ENCODE measurements at places on chromosomes 12 and 14. TPM values are rescaled to one million over a fixed set of nuclear protein-coding genes. Genes with fewer than 3 reads are reported as not detected.

RASAL1 gene
- 0.10 TPM for total RNA-seq

DNA sequence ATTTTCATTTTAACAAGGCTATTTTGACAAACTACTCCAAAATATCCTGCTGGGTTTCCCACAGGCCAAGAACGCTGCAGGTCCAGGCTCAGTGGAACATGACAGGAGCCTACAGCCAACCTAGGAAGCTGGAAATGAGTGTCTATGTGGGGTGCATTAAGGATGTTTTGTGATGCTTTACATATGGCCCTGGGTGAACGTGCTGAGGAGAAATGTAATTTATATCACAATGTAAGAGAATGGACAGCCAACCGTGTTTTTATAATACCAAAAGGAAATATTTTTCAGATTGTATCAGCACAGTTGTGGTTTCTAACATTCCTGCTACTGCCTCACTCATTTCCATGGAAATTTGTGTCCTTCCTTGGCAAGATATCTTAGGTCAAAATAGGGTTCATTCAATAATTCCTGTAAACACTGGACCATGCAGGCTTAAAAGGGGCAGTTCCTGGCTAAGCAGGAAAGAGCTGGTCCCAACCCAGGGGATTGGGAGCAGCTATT is 51.5 kb downstream of the ST8SIA1 start:
- H3K4me3 ChIP-seq, result no peak overlapping the region
- DNase-seq, result no peak
- peaks cover 15% of the 10 kb centered on the region for H3K4me1 ChIP-seq
- H3K27me3 ChIP-seq, result no peaks in the 10 kb centered on the region
- no peaks in the 10 kb centered on the region for H3K36me3 ChIP-seq
- no peak overlapping the region for H3K27ac ChIP-seq

SERPINA9 gene
- not detected for total RNA-seq

DNA sequence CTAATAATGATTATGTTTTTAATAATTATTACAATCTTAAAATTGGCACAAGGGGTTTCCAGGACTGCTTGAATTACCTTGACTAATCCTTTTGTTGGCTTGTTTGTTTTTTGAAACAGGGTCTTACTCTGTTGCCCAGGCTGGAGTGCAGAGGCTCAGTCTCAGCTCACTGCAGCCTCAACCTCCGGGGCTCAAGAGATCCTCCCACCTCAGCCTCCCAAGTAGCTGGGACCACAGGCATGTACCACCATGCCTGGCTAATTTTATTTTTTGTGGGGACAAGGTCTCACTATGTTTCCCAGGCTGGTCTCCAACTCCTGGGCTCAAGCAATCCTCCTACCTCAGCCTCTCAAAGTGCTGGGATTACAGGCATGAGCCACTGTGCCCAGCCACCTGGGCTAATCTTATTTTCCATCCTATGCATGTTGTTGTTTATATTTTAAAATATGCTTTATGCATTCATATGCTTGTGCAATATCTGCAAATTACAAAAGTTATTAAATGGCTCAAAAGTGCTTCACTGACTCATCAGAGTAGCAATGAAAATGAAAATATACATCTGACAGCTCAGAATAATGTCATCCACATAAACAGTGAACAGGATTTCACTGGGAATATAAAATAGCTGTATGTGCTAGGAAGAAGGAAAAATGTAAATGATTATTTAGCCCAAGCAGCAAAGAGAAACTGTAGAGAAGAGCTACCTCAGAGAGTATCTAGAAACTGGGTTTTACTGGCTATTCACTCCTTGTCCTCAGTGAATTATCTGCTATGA is 24.8 kb upstream of the PLEKHG6 start:
- H3K4me1 ChIP-seq, result no peaks in the 10 kb centered on the region
- DNase-seq, result no peak
- H3K27ac ChIP-seq, result no peak overlapping the region
- H3K36me3 ChIP-seq, result no peaks in the 10 kb centered on the region
- no peak overlapping the region for H3K4me3 ChIP-seq
- peaks cover 20% of the 10 kb centered on the region for H3K27me3 ChIP-seq

- peaks cover 2% of the 10 kb centered on the region for H3K27me3 ChIP-seq
- no peaks in the 10 kb centered on the region for H3K36me3 ChIP-seq
- no peak for DNase-seq
- no peak overlapping the region for H3K4me3 ChIP-seq
These were observed 93.0 kb downstream of the SLC41A2 start for GRCh38 chr12:104865080-104865479.

GRCh38 chr14:43855556-43855955 is 651.5 kb downstream of the FSCB start:
- no peak for DNase-seq
- H3K4me1 ChIP-seq, result no peaks in the 10 kb centered on the region
- no peak overlapping the region for H3K27ac ChIP-seq
- H3K27me3 ChIP-seq, result no peaks in the 10 kb centered on the region
- H3K36me3 ChIP-seq, result no peaks in the 10 kb centered on the region

DNA sequence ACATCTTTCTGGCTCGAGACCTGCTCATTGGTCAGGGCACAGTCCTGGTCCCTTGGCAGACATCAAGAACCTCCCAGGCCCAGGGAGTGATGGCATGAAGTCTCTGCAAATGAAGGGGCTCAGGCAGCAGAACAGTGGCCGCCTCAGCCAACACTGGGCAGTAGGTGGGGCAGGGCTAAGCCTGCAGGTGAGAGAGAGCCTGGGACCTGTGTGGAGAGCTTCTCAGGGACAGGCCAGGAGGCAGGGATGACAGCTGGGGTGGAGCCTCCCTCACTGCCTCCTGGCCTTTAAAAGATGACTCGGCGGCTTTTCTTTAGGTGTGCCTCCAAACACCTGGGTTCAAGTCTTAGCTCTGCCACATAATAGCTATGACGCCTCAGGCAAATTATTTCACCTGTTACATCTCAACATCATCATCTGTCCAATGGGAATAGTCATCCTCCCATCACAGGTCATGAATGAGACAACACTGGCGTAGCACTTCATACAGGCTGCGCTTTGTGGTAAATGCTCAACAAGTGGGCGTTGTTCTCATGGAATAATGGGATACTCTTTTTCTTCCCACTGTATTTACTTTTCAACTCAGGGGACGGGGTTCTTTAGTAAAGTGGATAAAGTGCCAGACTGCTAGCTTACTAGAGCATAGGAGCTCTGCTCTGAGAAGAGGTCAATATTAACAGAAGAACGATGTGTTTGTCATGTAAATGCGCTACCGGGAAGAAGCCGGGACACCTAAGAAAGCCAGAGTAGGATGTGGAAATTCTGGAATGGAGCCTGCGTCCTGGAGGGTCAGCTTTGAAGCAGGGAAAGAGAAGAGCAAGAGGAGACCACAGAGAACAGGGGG is 277.4 kb downstream of the FOXN3 start:
- no peaks in the 10 kb centered on the region for H3K4me1 ChIP-seq
- H3K36me3 ChIP-seq, result no peaks in the 10 kb centered on the region
- no peak for DNase-seq
- no peak overlapping the region for H3K4me3 ChIP-seq
- H3K27ac ChIP-seq, result no peak overlapping the region

DNA sequence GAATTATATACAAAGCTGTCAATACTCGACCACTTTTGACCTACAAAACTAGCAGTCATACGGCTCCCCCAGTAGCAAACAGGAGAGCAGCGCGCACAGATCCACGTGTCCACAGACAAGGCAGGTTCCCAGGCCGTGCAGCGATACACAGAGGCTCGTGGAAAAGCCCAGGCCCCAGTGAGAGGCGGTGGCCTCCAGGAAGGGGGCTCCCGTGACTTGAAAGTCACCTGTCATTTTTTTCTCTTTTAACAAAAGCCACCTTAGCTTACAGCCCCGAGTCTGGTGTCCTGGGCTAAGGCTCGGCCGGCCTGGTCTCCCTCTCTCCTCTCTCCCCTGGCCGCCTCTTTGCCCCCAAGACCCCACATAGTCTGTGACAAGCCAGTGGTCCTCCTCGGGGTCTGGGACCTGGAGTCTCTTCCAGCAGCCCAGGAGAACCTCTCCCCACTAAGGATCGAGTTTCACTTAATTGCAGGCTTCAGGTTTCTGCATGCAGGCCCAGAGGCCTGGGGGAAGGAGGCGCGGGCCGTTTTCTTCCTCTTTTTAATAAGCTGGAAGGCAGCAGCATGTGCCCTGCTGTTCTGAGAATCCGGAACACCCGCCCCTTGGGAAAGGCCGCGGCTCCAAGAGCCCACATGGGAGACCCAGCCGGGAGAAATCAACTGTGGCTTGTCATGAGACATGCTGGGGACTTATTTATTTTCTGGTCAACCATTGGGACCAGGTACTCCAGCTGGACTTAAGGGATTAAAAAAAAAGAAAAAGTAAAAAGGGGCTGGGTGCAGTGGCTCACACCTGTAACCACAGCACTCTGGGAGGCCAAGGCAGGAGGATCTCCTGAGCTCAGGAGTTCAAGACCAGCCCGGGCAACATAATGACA is 15.9 kb downstream of the NCOR2 start:
- H3K4me1 ChIP-seq, result peaks cover 28% of the 10 kb centered on the region
- no peaks in the 10 kb centered on the region for H3K27me3 ChIP-seq
- H3K27ac ChIP-seq, result no peak overlapping the region
- H3K36me3 ChIP-seq, result no peaks in the 10 kb centered on the region

GRCh38 chr12:52585066-52585465 is 11.4 kb upstream of the KRT74 start:
- DNase-seq, result no peak
- no peak overlapping the region for H3K27ac ChIP-seq
- H3K4me1 ChIP-seq, result peaks cover 18% of the 10 kb centered on the region
- H3K4me3 ChIP-seq, result no peak overlapping the region
- H3K36me3 ChIP-seq, result no peaks in the 10 kb centered on the region

RD3L gene
- not detected for total RNA-seq

SMCO2 gene
- total RNA-seq, result 0.60 TPM

DNA sequence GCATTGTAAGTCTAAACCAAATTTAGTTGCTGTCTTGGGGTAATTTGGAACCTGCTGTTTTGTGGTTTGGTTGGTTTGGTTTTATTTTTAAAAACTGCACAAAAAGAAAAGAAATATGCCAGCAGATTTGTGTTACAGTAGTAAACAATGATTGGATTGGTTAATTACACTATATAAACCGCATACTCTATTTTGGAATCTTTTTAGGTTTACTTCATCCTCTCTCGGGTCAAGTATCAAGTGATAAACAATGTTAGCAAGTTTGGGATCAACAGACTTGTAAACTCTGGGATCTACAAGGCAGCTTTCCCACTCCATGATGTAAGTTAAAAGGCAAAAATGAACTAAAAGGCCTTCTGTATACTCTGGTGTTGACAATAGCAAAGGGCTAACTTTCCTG is 132.4 kb downstream of the ANO6 start:
- DNase-seq, result no peak
- peaks cover 56% of the 10 kb centered on the region for H3K36me3 ChIP-seq
- no peak overlapping the region for H3K4me3 ChIP-seq
- no peaks in the 10 kb centered on the region for H3K4me1 ChIP-seq
- no peaks in the 10 kb centered on the region for H3K27me3 ChIP-seq

MYO1H gene
- not detected for total RNA-seq

ALG10B gene
- total RNA-seq, result 12.4 TPM

KLRB1 gene
- 17.4 TPM for total RNA-seq

GRCh38 chr12:12470751-12471306 is 91.8 kb downstream of the DUSP16 start:
- H3K4me3 ChIP-seq, result no peak overlapping the region
- H3K27me3 ChIP-seq, result no peaks in the 10 kb centered on the region
- peaks cover 73% of the 10 kb centered on the region for H3K36me3 ChIP-seq
- DNase-seq, result no peak

RNASE3 gene
- not detected for total RNA-seq

RTL1 gene
- not detected for total RNA-seq

DNA sequence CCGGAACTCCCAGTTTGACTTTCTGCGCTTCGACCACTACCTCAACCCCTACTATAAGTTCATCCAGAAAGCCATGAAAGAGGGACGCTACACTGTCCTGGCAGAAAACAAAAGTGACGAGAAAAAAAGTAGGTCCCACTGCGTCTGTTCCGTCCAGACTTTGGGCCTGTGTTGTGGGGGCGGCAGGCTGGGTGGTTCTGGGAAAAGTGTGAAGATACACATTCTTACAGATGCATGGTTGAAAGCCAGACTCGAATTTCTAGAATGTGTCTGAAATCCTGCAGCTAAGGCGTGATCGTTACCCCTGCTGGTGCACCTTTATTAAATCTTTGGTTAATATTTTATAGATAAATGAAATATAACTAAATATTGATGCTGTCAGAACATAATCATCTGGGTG is 14.6 kb downstream of the SFSWAP start:
- no peak for DNase-seq
- H3K4me1 ChIP-seq, result peaks cover 5% of the 10 kb centered on the region
- H3K27me3 ChIP-seq, result no peaks in the 10 kb centered on the region
- peaks cover 78% of the 10 kb centered on the region for H3K36me3 ChIP-seq

GRCh38 chr14:23008831-23009230 is 1.1 kb downstream of the C14orf93 start:
- no peak for DNase-seq
- H3K4me1 ChIP-seq, result peaks cover 51% of the 10 kb centered on the region
- H3K4me3 ChIP-seq, result peak overlapping the region; percentile 95
- peaks cover 2% of the 10 kb centered on the region for H3K36me3 ChIP-seq

- peaks cover 62% of the 10 kb centered on the region for H3K36me3 ChIP-seq
- peaks cover 18% of the 10 kb centered on the region for H3K4me1 ChIP-seq
- H3K27ac ChIP-seq, result peak overlapping the region; percentile 99
- no peaks in the 10 kb centered on the region for H3K27me3 ChIP-seq
These were observed 456 bp upstream of the TMPO start for GRCh38 chr12:98514982-98515286.

HOXC5 gene
- total RNA-seq, result not detected

FAM161B gene
- total RNA-seq, result 1.8 TPM

TAS2R43 gene
- total RNA-seq, result 0.63 TPM

DNA sequence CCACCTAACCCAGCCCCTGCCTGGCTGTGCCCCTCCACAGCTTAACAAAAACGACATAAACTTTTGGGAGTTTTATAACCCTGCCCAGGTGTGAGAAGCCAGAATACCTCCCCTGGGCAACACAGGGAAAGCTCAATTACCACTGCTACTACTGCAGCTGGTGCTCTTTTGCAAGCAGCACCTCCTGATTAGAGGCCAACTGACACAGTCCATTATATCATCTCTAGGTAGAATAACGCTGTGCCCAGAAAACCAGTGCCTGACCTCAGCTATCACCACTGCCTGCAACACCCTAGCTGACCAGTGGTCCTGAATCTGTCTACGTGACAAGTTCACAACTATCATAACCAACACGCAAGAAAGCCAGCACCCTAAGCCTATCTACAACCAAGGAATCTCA is 34.2 kb downstream of the MDM1 start:
- H3K4me1 ChIP-seq, result peaks cover 5% of the 10 kb centered on the region
- peaks cover 72% of the 10 kb centered on the region for H3K36me3 ChIP-seq

GRCh38 chr14:40911141-40911540 is 695.5 kb upstream of the LRFN5 start:
- DNase-seq, result no peak
- no peaks in the 10 kb centered on the region for H3K4me1 ChIP-seq
- no peak overlapping the region for H3K4me3 ChIP-seq
- H3K36me3 ChIP-seq, result no peaks in the 10 kb centered on the region

- no peak overlapping the region for H3K4me3 ChIP-seq
- H3K4me1 ChIP-seq, result peaks cover 22% of the 10 kb centered on the region
- no peak overlapping the region for H3K27ac ChIP-seq
- no peaks in the 10 kb centered on the region for H3K27me3 ChIP-seq
- H3K36me3 ChIP-seq, result peaks cover 7% of the 10 kb centered on the region
These were observed 113.4 kb downstream of the CRADD start for GRCh38 chr12:93790472-93791152.
